IPS-NIHi11 (cell line): ENCODE measurements at places on chromosomes 2 and 18.
A peak's percentile ranks its signal among the peaks of the same experiment; 100 is the strongest.

GRCh38 chr2:56009758-56010458 is 86.3 kb upstream of the EFEMP1 start:
- DNase-seq, result no peak

DNA sequence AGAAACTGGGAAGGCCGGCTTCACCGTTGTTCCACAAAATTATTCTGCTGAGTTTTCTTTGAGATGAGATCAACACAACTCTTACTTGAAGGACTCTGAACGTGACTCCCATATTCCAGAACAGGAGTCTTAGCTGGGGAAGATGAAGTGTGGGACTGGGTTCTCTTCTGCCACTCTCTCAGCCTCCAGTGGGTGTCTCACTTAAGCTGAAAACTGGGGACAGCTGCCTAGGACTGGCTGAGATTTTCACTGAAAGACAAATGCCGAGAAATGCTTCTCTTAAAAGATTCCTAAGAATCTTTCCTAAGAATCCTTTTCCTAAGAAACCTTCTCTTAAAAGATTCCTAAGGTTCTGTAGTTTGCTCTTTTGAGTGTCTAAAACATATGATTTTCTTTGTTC is 156.6 kb upstream of the LHCGR start:
- peak; percentile 37 for DNase-seq

DNA sequence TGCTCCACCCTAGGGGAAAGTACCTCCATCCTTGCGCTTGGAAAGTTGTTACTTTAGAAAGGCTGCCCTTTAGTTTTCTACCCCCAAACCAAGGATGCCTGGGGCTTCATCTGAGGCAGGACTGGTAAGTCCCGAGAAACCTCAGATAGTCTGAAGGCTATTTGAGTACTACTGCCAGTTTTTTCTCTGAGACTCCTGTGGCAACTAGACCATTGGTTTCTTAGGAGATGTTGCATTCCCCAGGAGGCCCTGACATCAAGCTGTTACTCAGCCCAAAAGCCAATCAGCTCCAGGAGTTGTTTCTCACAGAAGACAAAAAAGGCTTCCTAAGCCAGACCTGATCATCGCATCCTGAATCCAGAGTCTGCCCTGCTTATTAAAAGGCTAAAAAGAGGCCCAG is 67.2 kb downstream of the COLEC12 start:
- DNase-seq, result no peak

DNA sequence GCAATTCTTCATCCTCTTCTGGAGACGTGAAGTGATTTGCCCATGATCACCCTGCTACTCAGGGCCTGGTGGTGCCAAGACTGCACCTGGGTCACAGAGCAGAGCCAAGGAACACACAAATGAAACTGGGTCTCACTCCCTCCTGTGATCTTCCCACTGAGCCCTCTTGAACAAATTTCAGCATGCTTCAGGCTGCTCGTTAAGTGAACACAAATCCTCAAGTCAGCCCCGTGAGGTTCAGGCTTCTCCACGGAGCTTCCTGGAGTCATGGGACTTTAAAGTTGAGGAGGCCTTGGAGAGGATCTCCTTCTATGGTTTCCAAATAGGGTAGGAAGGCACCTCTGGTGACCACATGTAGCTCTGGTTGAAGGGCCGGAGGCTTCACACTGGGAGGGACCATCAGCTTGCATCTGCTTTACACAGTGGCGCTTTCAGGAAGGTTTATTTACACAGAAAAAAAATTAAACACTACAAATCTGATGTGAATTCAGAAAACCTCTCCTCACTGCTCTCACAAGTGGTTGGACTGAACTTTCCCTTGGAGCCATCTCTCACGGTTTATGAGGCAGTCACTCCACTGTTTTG is 255.4 kb downstream of the LOXHD1 start:
- no peak for DNase-seq

- DNase-seq, result peak; percentile 57
Measured at GRCh38 chr2:229800997-229801754, 86.8 kb upstream of the DNER start.

GRCh38 chr2:166410828-166411472 is 35.2 kb upstream of the SCN9A start:
- DNase-seq, result no peak

- no peak for DNase-seq
Measured at GRCh38 chr2:75493230-75493629, 67.5 kb downstream of the EVA1A start.

- DNase-seq, result no peak
Measured at GRCh38 chr2:12766421-12766879, 49.7 kb downstream of the TRIB2 start.

GRCh38 chr2:220695397-220696279 is 876.5 kb downstream of the EPHA4 start:
- no peak for DNase-seq

DNA sequence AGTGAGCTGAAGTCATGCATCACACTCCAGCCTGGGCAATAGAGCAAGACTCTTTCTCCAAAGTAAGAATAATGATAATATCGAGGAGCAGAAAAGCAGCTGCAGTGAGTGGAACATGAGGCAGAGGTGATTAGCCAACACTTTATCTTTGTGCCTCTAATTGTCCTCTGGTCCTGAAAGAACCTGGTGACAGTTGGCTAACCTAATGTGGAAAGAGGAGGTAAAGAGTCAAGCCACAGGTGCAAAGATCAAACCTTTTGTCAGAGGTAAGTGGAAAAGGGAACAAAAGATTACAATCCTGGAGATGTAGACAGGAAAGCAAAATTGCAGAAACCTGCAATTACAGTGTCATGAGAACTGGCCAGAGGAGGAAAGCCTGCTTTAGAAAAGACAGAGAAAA is 53.5 kb upstream of the LCLAT1 start:
- no peak for DNase-seq

GRCh38 chr2:189367343-189367742 is 73.9 kb upstream of the WDR75 start:
- no peak for DNase-seq

- no peak for DNase-seq
Measured at GRCh38 chr2:41859615-41860514, 188.0 kb upstream of the PKDCC start.

DNA sequence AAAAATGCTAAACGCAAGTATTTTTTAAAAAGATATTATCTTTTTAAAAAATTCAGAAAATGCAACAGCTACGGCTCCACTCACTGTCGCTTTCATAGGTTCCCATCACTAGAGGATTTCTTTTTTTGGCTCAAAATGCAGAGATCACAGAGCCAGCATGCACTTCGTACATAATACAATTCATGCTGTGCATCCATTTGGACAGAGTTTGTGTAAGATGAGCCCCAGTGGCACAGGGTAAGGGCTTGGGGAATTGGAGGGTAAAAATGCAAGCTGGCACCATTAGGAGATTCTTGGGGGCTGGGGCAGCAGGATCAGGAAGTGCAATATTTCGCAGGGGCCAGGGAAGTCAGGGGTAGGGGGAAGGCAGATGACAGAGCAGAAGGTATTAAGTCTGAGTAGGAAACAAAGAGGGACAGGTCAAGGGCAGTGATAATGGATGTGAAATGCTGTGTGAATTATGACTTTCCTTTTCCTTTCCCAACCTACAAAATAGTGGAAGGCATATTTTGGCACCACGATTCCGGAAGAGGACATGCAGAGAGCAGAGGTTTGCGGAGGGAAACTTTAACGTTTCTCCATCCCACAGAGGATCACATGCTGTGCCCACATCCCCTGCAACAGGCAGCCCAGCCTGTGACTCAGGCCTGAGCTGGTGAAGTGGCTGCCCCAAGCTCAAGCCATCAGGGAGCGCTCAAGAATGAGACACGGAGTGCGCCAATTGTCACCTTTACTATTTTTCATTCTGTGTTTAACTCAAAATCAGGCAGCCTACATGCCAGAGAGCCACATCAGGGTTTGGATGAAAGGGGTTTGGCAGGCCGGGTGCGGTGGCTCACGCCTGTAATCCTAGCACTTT is 4.7 kb downstream of the CAPG start:
- DNase-seq, result no peak

DNA sequence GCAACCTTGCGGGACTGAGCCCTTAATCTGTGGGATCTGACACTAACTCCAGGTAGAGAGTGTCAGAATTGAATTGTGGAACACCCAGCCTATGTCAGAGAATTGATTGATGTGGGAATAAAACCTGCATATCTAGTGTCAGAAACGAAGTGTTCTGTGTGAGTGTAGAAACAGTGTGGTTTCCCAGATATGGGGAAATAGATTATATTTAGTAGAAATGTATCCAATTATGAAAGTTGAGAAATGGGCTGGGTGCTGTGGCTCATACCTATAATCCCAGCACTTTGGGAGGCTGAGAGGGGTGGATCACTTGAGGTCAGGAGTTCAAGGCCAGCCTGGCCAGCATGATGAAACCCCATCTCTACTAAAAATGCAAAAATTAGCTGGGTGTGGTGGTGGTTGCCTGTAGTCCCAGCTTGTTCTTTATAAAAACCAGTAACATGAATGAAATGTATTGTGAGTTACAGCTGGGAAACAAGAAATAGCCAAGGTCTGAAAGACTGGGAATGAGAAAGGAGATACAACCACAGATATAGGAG is 4.3 kb upstream of the TP53I3 start:
- no peak for DNase-seq

DNA sequence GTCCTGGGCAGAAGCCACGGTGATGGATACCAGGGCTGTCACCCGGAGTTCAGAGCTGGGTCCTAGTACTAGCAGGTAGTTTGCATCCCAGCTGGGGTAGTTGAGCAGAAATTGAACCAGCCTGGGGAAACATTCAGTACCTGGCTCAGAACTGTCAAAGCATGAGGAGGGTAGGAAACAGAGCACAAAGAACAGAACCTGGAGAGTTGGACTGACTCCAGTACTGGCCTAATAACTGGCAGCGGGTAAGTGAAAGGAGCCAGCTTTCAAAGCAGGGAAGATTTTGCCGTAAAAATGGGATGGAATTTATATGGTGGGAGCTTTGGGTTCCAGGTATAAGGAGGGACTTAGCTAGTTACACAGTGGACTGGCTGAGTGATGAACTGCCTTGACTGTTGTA is 23.8 kb downstream of the ATG16L1 start:
- no peak for DNase-seq
